ENCODE measurements at places on chromosomes 7 and 10.

DNA sequence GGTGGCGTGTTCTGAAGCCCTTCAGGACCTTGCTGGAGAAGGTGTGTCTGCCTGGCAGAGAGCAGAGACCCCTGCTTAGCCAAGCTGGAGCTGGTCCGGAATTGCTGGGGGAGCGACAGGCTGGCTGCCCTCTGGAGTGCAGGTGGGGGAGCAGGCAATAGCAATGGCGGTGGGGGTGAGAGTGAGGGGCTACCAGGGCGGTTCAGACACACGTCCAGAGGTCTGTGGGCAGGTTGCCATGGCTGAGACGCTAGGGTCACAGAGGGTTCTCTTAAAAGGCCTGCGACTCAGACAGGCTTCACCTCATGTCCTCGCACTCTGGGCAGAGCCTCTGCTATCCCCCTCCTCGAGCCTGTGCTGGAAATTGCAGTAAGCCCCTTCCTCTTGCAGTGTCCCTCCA is 329.0 kb upstream of the C7orf33 start:
- DNase-seq: no peak

- DNase-seq: peak; percentile 67
These were observed 161.3 kb downstream of the KLF6 start for GRCh38 chr10:3623746-3624145.

GRCh38 chr10:107442035-107442505 is 277.6 kb upstream of the SORCS1 start:
- DNase-seq: peak; percentile 70

DNA sequence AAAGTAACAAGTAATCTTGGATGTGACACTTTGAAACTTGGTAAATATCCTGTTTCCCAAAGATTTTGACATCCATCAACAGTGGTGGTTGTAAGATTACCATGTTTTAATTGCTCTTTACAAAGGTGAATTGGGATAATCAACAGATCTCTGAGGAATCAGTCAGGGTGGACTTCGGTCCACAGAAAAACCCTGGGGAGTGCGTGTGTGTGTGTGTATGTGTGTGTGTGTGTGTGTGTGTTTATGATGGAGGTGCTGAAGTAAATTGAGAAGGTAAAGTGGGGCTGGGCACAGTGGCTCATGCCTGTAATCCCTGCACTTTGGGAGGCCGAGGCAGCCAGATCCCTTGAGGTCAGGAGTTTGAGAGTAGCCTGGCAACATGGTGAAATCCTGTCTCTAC is 12.0 kb upstream of the AUTS2 start:
- DNase-seq: no peak

- DNase-seq: no peak
These were observed 11.9 kb upstream of the SLC12A9 start for GRCh38 chr7:100840470-100841100.

DNA sequence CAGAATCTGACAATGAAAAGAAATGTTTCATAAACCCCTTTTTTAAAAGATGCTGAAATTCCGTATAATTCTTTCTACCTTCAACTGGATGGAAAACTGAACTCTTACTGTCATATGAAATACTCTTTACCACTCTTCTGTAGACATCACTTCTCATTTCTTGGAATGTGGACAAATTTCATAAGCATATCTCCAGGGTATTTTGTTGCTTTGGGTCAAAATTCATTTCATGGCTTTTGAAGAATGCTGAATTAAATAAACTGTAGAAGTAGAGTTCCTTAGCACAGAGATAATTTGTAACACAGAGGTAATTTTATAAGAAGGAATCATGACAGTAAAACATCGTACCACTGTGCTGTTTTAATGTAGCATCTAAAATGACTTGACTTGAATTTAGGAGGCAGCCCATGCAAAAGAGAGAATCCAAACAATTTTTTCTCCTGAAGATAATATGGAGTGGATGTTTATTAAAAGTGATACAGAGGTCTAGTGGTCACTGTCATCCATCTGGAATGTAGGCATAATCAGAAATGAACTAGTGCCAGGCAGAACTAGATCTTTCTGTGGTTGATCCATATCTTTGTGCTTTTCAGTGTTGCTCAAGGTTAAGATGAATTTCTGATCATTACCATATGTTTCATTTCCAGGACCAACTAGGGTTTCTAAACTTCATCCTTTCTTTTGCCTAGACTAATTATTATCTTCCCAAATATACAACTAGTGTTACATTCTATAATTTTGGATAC is 492.0 kb downstream of the KIF20B start:
- peak; percentile 45 for DNase-seq

DNA sequence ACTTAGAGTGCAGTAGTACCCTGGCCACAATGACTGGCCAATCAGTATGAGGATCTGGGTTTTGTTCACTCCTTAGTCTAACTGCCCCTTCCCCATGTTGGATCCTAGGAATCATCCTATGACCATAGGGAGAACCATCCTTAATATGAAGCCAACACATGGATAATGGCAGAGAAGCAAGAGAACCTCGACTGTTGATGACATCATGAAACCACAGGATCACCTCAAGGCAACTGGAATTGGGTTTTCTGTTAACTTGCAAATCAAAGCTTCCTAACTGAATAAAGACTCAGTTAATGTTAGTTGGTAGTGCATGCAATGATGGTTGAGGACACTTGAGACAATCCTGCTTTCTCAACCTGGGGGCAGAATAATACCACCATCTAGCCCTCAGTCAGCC is 3.3 kb upstream of the PRXL2A start:
- no peak for DNase-seq

DNA sequence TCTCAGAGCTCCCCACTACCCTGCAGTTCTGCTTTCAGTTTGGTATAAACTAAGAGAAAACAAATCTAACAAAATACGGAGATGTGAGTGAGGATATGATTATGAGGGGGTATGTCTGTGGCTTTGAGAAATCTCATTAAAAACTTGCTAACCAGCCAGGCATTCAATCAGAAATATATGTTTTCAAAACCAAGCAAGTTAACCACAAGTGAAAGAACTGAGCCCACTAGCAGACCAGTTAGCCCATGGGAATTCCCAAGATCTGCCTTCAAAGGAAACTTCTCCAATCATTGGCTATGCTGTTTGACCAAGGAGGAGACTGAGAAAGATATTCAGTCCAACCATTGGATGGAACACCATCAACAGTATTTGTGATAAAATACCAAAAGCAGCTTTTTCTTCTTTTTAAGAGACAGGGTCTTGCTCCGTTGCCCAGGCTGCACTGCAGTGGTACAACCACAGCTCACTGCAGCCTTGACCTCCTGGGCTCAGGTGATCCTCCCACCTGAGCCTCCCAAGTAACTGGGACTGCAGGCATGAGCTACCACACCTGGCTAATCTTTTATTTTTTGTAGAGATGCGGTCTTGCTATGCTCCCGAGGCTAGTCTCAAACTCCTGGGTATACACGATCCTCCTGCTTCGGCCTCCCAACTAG is 41.2 kb downstream of the FGFR2 start:
- DNase-seq: no peak

GRCh38 chr10:29946614-29946952 is 112.8 kb downstream of the JCAD start:
- DNase-seq: no peak

DNA sequence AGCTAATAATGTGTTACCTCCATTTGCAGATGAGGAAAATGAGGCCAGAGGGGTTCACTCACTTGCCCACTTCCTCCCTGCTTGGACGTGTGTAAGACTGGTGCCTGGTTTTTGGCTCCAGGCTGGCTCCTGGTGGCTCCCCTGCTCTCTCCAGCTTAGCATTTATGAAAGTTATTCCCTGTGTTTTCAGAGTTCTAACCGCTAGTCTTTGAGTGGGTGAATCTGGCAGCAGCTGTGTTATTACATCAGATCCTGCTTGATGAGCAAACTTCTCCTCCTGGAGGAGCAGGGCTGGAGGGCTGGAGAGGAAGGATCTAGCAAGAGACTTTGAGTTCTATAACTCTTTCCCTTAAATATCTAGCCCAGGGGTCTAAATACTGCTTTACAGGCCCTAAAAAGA is 80.9 kb upstream of the AGBL3 start:
- DNase-seq: no peak

DNA sequence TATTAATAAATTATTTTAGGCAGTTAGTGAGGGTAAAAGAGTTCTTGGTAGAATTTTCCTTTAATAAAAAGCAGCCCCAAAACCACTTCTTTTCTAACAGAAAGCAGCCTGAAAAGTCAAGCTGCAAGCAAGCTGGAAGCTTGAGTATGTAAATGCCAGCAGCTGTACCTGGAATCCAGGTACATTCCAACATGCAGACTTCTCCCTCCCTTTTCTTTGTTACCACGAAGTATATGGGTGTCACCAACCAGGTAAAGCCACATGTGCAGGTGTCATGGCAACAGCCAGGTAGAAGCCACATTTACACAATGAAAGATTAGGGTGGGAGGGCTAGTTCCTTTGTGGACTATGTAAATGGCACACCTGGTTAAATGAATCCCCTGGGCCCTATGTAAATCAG is 114.6 kb downstream of the EPC1 start:
- DNase-seq: no peak

- no peak for DNase-seq
These were observed 68.3 kb downstream of the HYCC1 start for GRCh38 chr7:22945584-22945983.

DNA sequence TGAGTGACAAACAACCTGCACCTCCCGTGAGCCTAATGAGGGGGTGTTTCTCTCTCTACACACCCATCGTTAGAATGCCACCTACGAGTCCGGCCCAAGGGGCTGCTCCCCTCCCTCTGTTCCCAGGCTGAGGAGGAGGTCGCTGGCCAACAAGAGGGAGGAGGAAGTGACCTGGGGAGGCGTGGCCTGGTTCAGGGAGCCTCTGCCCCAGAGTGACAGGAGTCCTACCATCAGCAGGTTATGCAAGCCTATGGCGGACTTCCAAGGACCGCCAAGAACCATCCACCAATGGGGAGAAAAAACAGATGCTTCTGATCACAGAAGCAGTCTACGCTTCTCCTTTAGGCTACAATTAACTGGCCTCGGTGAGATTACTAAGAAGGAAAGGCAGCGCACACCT is 12.3 kb upstream of the EGFR start:
- no peak for DNase-seq

DNA sequence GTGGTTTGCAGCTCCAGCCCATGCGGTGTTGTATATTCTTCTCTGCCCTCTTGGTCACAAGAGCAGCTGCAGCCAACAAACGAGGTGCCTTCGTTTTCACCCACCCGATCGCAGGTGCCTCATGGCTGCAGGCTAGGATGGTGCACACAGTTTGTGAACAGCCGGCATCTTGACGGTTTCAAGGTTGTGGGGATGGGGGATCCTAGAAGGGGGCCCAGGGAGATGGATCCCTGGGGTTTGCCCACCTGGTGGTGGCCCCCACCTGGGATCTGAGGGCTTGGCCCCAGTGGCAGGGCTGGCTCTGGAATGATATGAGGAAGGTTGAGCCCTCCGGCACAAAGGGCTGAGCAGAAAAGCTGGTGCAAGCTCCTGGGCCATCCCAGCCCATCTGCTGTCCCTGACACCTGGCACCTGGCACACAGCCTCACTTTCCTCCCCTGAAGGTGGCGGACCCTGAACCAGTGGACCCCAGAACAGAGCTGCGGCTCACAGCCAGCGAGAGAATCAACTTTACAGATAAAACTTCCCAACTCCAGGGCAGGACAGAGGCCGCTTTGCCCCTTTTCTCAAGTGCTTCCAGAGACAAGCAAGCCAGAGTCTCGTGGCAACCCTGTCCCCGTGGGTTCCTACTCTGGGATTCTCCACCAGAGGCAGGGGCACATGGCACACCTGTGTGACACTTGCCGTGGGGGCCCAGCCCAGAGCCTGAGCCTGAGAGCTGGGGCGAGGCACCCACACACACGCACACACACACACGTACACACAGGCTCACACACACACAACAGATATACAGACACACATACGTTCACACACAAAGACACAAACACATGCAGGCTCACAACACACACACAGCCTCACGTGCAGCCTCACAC is 177.3 kb upstream of the PPP2R2D start:
- no peak for DNase-seq

DNA sequence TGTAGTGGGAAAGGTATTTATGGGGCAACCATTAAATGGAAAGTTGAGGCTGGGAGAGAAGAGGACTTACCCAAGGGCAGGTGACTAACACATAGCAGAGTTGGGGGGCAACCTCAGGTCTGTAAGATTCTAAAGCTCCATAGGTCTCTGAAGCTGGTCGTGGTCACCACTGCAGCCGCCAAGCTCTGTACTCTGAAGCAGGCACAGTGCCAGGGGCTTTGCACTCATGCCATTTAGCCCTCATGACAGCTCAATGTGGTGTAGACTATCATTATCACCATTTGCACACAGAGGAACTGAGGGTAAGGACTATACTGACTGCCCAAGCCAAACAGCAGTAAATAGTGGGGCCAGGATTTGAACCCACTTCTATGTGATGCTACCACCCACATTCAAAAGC is 32.5 kb upstream of the TMEM273 start:
- DNase-seq: no peak

DNA sequence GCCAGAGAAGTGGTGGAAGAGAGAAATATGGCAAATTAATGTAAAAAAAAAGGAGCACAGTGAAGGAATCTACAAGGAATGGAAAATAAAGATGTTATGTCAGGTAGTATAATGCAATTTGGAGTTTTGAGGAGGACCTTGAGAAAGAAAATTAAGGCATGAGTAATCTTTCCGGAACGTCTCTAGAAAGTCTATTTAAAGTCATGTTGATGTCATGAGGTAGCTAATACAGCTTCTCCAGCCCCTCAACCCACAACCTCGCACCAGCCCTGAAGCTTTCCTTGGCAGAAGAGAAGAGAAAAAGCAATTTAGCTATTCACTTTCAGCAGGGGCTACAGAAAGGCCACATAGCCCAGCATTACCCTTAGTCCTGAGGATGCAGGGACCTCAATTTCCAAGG is 22.5 kb downstream of the TRDMT1 start:
- peak; percentile 49 for DNase-seq

DNA sequence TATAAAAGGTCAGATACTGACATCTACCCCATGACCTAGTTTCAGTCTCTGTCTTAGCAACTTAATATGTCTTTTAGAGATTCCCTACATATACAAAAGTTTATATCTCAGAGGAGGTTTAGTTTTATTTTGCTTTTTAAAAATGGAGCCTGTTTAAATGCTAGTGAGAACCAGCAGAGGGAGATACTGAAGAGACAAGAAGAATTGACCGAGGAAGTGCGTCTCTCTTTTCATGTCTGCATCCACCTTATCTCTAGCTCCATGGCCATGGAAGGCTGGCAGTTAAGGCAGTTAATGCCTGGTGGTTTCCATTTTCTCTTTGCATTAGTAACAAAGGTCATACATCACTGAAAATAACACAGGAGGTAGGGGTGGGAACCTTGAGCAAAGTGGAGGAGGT is 10.7 kb downstream of the SUV39H2 start:
- DNase-seq: no peak

DNA sequence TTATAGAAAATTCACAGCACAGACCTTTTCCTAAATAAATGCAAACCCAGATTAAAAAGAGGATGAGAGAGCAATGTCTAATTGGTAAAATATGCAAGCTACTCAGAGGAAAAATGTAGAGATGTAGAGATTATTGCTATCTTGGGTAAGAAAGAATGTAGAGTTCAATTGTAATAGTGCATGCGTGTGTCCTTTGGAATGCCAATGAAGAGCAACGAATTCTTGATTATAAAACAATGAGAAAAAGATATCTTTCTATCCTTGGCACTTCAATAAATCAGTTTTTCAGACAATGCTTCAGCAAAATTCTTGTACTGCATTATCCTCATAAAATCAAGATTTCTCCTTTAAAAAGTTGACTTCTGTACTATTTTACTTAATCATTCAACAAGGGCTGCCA is 50.9 kb downstream of the SEMA3D start:
- DNase-seq: peak; percentile 79

GRCh38 chr10:70694418-70695141 is 22.3 kb downstream of the ADAMTS14 start:
- no peak for DNase-seq

GRCh38 chr7:57339198-57339944 is 110.6 kb upstream of the ZNF716 start:
- DNase-seq: no peak
